AG04449 (cell line): ENCODE measurements at places on chromosomes 11 and 22.
A peak's percentile ranks its signal among the peaks of the same experiment; 100 is the strongest.

- DNase-seq = no peak
Measured at GRCh38 chr11:32829157-32829679, 509 bp upstream of the PRRG4 start.

- DNase-seq = no peak
Measured at GRCh38 chr11:111833524-111833923, 37.9 kb downstream of the ALG9 start.

GRCh38 chr11:125069008-125069407 is 5.9 kb downstream of the SLC37A2 start:
- DNase-seq = no peak

DNA sequence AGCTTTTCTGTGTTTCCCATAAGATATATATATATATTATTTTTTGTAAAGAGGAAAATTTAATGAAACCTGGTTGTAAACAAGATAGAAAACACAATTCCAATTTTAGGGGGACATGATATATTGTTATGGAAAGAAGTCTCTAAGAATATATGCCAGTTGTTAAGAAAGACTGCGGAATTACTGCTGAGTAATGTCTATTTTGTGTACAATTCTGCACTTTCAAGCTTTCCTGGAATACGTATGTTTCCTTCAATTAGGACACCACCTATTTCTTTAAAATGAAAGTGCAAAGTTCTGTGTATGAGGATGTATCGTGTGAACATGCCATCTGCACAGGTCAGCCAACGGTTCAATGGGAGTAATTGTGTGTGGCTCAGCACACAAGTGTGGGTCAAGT is 760.2 kb downstream of the BRD1 start:
- DNase-seq = no peak

- no peak for DNase-seq
Measured at GRCh38 chr11:121563003-121563402, 110.2 kb upstream of the SORL1-AS1 start.

DNA sequence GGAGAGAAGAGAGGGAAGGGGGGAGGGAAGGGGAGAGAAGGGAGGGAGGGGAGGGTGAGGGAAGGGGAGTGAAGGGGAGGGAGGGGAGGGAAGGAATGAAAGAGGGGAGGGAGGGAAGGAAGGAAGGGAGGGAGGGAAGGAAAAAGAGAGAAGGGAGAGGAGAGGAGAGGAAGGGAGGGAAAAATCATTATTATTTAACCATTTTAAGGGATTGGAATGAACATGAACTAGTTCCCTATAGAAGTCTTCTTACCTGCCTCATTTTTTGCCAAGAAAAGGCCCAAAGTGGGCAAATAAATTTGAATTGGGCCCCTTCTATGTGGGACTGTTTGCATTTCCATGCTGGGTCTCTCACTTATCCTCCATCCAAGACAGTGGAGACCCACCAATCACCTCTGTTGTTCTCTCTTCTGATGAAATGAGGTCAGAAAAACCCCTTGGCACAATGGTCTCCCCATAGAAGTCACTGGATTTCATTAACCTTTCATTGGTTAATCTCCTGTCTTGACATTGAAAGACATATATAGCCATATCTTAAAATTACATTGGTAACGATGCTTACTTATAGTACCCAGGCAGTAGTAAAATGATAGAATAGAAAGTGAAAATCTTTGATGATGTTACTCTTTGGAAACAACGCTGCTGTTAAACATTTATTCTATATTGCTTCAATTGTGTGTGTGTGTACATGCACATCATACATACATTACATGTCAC is 80.1 kb upstream of the ASPHD2 start:
- no peak for DNase-seq

- no peak for DNase-seq
Measured at GRCh38 chr11:119365071-119365591, 16.4 kb downstream of the USP2 start.

DNA sequence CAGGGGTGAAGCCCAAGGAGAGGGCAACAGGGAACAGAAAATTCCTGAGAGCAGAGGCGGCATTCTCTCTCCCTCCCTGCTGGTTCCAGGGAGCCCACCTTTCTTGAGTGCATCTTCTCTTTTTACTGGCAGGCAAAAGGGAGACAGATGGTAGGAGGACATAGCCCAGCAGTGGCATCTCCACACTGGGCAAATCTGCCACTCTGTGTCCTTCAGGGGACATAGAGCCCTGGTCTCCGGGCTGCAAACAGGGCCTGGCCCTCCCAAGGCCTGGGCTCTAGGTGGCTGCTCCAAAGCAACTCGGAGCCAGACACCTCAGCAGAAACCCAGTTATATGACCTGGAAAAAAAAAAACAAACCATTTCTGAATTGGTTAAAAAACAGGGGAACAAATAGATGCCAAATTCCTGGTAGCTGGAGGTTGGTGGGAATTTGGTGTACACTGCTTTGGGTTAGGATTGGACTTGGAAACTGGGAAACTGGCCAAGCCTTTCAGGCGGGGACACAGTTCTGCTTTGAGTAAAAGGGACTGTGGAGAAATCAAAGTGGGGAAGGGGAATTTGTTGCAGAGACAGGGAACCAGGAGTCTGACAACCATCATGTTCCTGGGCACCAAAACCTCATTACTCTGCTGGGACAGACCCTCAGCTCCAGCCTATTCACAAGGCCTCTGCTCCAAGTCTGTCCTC is 23.6 kb upstream of the DKK3 start:
- DNase-seq = no peak

DNA sequence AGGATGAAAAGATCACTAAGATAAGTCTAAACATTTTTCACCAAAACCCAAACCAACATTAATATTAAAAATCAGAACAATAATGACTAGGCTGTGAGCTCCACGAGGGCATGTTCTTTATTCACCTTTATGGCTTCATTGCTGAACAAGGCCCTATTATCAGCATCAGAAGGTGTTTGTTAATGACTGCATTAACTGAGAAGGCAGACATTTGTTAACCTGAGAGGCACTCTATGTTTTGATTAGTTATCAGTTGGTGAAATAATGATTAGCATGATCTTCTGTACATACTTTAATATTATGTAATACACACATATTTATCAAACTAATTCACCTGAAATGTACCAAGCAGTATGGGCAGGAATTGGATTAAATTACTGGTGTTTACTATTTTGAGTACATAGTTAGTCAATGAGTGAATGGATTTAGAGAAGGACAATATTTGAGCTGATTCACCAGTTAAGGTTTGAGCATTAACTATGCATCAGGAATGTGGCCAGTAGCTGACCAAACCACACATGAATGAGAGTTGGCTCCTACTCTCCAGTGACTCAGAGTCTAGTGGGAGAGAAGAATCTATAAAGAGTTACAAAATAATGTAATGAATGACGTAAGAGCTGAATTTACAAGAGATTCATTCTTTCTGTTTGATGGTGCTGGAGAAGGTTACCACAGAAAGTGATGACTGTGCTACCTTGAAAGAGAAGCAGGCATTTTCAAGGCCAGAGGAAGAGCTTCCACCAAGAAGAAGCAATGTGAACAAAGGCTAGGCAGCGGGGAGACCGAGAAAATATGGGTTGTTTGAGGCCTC is 6.7 kb downstream of the IL18 start:
- DNase-seq = peak; percentile 97

DNA sequence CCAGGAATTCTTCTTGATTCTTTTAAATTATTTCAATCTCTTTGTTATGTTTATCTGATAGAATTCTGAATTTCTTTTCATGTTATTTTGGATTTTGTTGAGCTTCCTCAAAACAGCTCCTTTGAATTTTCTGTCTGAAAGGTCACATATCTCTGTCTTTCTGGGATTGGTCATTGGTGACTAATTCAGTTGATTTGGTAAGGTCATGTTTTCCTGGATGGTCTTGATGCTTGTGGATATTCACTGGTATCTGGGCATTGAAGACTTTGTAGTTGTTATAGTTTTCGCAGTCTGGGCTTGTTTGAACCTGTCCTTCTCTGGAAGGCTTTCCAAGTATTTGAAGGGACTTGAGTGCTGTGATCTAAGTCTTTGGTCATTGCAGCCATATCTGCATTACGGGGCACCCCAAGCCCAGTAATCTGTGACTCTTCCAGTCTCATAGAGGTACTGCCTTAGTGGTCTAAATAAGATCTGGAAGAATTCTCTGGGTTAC is 18.9 kb upstream of the INSC start:
- no peak for DNase-seq

- peak; percentile 59 for DNase-seq
Measured at GRCh38 chr11:59787816-59788215, 22.8 kb downstream of the MRPL16 start.

DNA sequence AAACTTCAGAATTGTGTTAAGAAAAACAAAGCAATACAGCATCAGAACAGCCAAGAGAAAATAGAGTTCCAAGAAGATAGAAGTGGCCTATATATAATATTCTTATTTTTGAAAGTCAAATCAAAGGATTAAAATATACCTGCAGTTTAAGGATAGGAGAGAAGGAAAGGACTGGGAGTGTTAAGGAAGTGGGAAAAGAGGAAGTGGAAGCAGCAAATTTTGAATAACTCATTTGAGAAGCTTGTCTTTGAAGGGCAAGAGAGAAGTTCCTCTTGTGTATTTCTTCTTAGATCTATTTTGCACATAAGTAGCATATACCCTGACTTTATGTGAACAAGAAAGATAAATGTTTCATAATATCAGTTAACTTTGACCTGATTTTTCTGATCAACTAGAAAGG is 62.6 kb upstream of the SLC17A6 start:
- no peak for DNase-seq

DNA sequence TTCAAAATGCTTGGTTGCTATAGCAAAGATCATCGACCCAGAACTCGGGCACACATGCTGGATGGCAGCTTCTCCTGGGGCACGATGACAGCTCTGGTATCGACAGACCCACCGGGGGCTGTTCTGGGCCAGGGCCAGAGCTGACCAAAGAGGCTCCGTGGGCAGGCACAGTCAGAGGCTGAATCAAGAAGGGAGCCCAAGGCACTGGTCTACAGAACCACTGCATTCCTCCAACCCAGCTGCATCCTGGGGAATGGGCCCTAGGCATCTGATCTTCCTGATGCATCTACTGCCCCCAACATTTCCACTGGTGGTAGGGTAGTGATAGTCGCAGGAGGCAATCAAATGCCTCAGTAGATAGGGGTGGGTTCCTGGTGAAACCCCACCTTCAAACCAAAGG is 470.3 kb downstream of the TBC1D22A start:
- DNase-seq = no peak

DNA sequence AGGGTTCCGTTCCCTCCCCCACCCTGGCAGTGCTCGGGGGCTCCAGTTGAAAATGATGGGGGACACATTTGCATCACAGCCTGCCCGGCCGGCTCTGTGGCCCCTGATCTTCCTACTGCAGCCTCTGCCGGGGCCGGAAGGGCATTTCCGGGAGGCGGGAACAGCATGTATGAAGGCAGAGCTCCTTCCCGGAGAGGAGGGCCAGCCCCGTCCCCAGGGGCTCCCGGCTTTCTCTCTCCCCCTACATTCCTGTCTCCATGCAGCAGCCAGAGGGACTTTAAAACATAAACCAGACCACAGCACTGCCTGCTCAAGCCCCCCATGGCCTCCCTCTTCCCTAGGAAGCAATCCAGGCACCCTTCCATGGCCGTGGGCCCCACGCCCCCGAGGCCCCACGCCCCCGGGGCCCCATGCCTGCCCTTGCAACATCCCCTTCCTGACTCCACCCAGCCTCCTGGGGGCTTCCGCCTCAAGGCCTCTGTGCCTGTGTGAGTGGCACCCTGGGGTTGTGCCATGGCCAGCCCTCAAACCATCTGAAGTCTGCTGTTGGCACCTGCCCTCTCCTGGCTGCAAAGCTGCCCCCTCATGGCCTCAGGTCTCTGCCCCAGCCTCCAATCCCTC is 73.1 kb downstream of the CDKN1C start:
- DNase-seq = no peak

DNA sequence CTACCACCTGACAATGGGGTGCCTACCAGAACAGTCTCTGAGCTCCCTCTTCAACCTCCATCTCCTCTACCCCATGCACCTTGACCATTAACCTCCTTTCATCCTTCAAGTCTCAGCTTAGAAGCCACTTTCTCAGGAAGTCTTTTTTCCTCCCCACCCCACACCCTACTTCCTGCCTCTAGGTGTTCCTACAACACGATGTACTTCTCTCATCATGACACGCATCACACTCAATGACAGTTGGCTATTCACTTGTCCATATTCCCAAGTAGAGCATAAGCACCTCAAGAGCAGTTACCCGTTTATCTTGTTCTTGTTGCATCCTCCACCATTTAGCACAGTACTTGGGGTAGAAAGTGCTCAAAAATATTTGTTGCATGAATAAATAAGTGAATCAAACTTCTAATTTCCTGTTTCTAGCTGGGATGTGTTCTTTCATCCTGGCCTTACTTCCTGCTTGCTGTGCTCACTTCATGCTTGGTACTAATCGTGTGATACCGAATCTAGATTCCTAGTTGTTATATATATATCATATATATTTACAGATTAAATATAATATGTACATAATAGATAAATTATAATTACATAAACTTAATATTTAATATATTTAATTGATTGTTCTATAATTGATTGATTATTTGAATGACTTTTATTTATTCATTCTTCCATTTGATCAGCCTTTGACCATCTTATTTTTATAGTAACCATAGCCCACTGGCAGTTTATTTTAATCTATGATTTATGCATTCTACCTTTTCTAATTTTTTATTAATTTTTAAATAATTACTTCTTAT is 177.5 kb upstream of the TMEM45B start:
- DNase-seq = no peak

GRCh38 chr11:41456269-41456668 is 3.2 kb downstream of the LRRC4C start:
- DNase-seq = no peak

DNA sequence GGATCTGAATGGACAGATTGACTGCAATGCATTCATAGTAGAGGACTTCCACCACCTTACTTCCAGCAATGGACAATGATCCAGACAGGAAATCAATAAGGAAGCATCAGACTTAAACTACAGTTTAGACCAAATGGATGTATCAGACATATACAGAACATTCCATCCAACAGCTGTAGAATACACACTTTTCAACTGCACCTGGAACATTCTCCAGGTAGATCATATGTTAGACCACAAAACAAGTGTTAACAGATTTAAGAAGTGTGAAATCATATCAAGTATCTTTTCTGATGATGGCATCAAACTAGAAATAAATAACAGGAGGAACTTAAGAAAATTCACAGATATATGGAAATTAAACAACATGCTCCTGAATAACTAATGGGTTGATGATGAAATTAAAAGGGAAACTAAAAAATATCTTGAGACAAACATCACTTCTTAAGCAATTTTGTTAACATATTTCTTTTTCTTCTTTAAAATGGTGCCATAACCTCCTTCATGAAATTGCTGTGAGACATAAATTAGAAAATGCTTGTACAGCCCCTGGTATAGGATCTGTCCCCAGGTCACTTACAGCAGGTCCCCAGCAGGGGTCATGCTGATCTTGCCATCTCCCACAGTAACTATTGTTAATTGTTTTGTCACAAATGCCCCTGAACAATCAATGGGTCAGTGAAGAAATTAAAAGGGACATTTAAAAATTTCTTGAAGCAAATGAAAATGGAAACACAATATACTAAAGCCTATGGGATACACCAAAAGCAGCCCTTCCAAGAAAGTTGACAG is 100.0 kb upstream of the OR4B1 start:
- DNase-seq = no peak

DNA sequence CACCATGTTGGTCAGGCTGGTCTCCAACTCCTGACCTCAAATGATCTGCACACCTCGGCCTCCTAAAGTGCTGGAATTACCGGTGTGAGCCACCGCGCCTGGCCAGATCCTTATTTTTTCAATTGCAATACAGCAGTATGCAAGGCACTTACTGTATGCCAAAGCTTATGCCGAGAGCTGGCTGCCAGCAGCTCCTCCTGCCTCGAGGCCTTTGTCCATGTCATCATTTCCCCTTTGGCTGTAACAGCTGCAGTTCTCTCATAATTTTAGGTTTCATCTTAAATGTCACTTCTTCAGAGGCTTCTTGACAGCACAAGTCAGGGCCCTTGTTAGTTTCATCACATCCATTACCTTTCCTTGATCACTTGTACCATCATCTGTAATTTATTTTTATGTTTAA is 1.5 kb upstream of the SREBF2 start:
- DNase-seq = no peak
